Urothelium cell line (cell line): ENCODE measurements at places on chromosomes 11 and 22.

GRCh38 chr11:69972351-69972802, 105.7 kb upstream of the ANO1 start:
- no peak for DNase-seq

DNA sequence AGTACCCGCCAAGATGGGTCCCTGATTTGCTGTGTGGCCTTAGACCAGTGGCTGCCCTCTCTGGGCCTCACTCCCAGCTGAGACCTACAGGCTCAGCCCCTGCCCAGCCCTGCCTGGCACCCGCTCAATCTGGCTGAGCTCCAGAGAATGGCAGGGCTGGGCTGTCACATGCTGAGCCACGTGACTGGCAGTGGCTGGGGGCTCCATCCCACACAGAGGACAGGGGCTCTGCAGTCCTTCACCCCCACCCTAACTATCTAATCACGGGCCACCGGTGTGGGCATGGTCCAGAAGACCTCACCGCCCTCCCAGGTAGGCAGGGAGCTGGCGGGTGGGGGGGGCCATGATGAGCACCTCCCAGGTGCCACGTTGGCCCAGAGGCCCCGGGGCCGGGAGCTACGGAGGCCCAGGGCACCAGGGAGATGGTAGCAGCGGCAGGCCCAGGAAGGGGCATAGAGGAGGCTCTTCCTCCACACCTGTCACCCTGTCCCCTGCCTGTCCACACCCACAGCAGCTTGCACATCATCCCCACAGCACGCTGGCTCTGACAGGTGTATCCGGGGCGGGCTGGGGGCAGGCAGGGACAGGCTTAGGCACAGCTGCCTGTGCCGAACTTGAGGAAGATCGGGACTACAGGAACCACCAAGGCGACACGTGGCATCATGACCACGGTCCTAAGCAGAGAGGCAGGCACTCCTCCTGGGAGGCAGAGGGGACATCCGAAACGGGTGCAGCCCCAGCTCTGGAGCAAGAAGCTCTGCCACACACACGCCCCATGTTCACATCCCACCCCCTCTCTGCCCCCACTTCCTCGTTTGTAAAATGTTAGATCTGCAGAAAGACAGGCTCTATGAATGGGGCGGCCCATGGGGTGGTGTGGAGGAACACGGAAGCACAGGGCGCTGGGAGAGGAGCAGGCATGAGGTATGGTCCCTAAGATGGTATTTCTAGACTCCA, 1.5 kb upstream of the ALDH3B1 start:
- DNase-seq, result peak; percentile 53

DNA sequence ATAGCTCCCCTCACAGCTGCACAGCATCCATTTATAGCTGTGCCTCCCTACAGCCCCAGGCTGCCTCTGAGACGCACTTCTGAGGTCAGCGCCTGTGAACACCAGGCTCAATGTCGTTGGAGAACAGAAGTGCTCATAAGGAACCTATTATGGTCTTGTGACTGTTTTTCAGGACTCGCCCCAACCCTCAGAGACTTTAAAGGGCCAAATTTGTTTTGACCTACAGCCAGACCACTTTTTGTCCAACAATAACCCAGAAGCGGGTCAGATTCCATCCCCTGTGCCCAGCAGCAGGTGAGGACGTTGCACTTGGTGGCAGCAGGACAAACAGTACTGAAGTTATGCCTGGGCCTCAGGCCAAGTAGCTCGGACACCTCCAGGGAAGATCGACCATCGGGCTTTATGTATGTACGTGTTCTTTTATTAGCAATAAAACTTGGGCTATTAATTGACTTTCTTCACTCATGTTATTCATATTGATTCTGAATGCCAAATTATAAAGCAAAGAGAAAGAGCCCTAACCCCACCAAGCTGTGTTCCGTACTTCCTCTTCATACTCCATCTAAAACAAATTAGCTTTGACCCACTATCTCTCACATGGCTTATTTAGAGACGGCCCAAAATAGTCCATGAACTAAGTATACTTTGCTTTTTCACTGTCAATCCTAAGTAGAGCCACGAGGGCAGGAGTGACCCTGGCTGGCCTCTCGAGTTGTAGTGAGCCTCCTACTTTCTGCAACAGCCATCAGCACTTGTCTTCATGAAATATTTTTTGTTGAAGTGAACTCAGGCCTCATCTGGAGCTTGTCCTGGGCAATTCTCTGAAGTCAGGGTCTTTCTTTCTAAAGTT, 92.3 kb upstream of the PAX6 start:
- DNase-seq, result no peak

DNA sequence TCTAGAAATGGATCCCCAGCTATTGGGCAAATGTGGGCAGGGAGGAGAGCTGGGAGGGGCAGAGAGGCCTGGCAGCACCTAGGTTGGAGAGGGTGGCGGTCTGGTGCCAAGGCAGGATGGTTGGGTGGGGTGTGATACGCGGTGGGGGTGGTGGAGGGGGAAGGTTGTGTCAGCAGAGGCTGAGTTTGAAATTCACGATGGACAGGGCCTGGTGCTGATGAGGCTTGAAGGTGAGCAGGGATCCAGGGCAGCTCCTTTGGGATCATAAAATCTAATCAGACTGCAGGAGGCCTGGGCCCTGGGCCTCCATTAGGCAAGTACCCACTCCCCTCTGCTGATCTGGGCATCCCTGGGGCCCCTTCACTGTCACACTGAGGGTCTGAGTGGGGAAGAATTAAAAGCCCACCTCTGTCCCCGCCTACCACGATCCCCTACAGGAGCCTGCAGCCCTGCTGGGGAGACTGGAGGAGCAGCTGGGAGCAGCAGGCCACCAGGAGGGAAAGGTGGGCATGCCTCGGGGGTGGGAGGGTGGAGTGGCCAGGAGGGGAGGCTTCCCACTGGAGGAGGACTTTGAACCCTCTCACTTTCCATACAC, 24.0 kb downstream of the IGLL1 start:
- DNase-seq, result no peak

DNA sequence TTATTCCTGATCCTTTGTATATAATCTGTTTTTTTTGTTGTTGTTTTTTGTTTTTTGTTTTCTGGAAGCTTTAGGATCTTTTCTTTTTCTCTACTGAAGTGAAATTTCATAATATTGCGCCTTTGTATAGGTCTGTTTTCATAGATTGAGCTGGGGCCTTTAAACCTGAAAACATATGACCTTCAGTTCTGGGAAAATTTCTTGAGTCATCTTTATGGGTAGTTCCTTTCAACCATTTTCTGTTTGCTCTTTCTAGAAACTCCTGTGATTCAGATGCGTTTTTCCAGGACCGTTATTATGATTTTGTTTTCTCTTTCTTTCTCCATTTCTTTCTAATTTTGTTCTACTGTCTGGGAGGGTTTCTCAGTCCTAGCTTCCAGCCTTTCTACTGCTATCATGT, 43.7 kb downstream of the BSX start:
- no peak for DNase-seq

DNA sequence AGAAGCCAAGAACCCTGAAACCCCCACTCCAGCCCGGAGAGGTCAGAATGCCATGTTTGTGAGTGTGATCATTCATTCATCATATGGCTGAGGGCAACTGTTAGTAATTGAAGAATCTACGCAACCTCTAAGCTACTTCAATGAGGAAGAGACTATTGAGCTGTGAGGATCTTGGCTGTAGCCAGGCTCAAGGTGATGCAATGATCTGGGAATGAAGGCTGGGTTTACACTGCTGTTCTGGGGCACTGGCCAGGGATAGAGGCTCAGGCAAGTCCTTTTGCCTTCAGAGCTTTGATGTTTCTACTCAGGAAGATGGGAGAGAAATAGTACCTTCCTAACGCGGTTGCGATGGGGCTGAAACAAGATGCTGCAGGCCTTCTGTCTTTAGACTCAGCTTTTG, 12.9 kb downstream of the CRYBB2 start:
- DNase-seq, result no peak

DNA sequence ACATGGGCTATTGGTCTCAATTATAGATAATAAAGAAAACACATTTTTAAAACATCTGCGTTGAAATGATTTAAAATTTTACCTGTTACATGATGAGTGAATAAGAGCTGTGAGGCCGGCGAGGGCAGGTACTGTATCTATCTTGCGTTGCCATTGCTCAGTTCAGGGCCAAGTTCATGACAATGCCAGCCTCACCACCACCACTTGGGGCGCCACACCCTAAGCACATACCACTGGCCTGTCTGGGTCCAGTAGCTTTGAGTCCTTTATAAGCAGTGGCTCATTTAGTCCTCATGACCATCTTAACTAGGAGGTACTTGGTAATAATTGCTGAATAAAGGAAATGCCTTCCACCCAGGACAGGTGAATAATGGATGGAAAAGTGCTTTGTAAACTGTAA, 14.5 kb upstream of the MB start:
- DNase-seq, result no peak

DNA sequence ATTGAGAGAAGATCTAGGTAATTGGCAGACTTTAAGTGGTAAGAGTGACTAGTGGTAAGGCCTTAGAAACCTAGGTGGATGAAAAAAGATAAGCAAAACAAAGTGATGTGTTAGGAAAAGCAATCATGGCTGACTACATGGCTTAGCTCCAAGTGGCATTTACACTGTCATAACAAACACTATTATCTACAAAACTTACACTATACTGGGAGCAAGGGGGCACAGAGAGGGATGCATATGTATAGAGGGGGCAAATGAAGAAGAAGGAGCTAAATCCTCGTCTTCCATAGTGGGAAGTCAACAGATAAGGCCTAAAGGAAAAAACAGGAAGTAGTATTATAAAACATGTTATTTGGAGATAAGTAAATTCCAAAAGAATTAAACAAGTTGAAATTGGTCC, 32.5 kb downstream of the ADORA2A start:
- no peak for DNase-seq

DNA sequence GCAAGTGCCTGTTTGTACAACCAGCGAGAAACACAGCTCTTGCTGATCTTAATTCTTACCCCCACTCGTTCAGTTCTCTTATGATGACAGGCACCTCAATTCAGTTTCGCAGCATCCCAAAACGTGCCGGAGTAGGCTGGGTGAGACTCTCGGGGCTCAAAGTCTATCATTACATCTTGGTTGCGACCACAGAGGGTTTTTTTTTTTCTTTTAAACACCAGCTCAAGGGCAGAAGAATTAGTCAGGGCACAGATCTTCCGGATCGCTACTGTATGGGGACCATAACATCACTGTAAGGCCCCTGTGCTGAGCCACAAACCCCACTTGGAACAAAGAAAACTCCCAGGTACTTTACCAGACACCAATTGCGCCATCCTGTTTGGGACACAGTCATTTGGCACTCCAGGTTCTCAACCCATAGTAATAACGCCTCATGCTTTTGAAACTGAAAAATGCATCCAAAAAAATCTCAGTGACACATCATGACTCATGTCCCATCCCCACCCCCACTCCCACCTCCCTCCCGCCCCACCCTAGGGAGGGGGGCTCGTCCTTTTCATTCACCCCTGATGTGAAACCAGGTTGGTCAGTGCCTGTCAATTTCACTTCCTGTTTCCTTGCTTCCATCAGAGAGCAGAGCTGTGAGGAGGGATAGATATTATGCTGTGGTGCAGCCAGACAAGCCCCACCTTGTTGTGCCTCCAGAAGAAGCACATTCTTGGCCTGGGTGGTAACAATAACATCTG, 41.0 kb upstream of the CD5 start:
- DNase-seq, result peak; percentile 68

DNA sequence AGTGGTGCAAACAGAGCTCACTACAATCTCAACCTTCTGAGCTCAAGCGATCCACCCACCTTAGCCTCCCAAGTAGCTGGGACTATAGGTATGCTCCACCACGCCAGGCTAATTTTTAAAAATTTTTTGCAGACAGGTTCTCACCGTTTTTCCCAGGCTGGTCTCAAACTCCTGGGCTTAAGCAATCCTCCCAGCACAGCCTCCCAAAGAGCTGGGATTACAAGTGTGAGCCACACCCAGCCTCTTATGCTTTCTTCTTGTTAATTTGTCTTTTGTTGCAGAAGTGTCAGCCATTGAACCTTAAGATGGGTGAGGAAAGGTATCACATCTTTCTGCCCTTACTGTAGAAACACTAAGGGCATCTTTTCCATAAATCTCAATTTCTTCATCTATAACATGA, 34.9 kb downstream of the DENND5A start:
- DNase-seq, result no peak

DNA sequence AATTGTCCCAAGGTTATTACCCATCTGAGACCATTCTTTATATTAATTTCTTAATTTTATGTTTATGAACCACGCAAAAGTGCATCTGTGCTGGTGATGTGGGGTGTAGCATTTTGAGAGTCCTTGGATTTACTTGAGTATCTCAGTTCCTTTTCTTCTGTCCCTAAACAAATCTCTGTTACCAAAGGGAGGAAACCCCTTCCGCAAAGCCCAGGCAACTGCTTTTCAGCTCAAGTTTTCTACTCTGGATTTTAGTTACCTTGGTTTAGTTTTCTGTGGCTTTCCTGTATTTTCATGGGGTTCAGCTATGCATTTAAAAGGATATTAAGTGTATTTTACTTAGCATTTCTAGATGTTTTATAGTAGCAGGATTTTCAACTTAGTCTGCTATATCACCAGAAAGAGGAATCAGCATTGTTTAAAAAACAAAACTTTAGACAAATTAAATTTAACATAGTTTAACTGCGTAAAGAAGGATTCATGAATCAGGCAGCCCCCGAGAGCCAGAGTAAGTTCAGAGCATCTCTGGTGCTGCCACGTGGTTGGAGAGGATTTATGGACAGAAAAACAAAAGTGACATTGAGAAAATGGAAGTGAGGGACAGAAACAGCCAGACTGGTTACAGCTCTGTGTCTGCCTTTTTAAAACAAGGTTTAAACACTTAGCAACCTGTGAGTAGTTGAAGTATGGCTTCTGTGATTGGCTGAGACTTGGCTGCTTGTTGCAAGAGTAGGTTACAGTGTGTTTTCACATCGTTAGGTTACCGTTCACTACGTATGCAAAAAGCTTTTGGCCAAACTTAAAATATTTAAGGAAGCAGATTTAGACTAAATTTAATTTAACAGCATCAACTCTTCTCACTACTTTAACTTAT, 9.6 kb downstream of the ADM start:
- DNase-seq, result no peak

DNA sequence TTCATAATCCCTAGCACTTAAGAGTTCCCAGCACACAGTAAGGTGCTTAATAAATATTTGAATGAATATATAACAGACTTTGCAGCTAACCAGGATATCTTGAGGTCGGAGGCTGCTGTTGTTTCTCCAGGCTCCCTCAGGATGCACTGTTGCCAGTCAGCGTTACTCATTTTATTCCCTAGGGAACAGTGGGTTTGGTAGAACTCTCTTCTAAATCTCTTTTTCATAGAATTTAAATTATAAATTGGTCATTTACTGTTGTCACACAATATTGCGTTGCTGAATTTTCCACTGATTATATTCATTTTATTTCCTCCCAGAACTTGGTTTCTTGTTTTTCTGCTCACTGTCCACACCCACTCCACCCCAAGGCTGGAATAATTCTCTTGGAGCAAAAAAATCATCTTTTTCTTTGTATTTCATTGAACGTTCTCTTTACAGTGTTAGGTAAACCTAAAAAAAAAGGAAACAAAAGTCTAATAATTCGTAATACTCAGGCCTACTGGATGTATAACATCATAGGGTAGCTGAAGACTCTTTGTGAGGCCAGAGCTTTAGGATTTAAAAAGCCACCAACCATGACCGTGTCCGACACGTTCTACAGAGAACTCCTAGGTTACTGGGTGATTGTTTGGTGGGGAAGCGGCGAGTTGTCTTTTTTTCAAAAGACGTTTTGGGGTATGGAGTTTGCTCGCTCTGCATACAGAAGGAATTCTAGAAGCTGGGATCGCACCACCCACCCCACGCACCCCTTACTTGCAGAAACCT, 766 bp upstream of the CAPRIN1 start:
- peak; percentile 16 for DNase-seq

GRCh38 chr11:79439886-79440570, 802 bp downstream of the TENM4 start:
- peak; percentile 42 for DNase-seq
